LNCaP clone FGC (cell line): ENCODE measurements at places on chromosomes 5 and 9.

DNA sequence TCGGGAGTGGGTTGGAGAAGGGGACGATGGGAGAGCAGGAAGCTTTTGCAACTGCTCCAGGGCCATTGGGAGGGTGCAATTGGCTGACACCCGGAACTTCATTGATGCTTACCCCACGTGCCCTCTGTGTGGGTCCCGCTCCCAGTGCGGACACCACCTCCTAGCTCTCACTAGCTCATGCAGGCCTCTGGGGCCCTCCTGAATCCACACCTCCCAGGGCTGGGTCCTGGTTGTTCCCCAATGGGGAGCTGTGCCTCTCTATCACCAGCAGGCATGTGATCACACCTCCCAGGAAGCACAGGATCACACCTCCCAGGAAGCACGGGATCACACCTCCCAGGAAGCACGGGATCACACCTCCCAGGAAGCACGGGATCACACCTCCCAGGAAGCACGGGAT, 32.1 kb upstream of the FCN2 start:
- no peak for DNase-seq

DNA sequence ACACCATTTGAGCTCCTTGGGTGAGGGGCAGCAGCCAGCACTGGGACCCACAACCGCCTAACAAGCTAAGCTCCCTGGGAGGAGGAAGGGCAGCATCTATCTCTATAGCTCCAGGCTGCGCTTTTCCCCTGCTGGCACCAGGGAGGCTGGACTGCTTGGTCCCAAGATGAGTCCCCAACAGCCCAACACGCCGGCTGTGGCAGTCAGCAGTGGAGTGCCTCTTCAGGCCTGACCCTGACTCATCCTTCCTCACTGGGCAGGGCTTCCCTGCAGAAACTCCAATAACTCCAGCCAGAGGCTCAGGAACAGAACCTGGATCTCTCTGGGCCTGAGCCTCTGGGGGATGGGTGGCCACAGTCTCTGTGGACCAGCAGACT, 113.7 kb upstream of the ADAMTS16 start:
- DNase-seq, result no peak

- no peak for DNase-seq
Observed at GRCh38 chr5:149580808-149581191, 498 bp upstream of the ARHGEF37 start.

- no peak for DNase-seq
Observed at GRCh38 chr5:111453295-111453694, 59.0 kb downstream of the STARD4 start.

DNA sequence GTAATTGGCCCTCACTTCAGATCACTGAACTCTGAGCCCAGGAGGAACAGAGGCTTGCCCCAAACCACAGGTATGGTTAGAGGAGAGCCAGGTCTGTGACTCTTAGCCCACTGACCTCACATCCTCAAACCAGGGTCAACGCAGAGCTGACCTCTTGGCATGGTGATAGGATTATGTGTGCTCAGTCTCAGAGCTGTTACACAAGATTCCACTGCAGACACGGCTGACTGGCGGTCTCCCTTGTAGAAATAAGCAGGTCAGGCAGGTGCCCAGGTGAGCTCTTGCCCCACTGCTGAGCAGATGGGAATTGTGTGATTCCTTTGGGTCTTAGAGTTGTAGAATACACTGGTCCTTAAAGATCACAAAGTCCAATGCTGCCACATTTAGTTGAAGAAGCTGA, 66.0 kb upstream of the PITX1 start:
- DNase-seq, result no peak

- DNase-seq, result no peak
Observed at GRCh38 chr9:119934497-119934896, 565.3 kb upstream of the BRINP1 start.

DNA sequence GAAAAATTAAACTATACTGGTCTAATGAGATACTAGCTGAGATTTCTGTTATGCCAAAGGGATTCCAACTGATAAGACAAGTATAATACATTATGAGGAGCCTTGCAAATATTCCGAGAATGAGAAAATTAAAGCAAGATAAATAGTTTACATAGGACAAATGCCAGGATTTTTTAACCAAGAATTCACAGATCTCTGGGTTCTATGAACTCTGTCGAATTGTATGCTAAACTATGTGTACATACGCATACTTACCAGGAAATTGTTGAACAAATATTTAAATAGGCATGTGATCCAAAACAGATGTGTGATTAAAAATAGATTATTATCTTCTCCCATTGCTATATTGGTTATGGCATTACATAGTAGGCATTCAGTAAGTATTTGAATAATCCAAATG, 616.6 kb downstream of the GABRG2 start:
- no peak for DNase-seq
